ENCODE measurements at places on chromosomes 3 and 15.

GRCh38 chr3:154782151-154782550 lies 298.0 kb upstream of the MME start:
- no peak for DNase-seq

GRCh38 chr3:141561426-141562034 lies 74.7 kb downstream of the RASA2 start:
- no peak for DNase-seq

GRCh38 chr3:19030522-19030839 lies 117.8 kb upstream of the KCNH8 start:
- DNase-seq: no peak

- no peak for DNase-seq
These were observed 231.1 kb downstream of the NR2F2 start for GRCh38 chr15:96561593-96561992.

- no peak for DNase-seq
These were observed 233.5 kb upstream of the DCBLD2 start for GRCh38 chr3:99134986-99135385.

DNA sequence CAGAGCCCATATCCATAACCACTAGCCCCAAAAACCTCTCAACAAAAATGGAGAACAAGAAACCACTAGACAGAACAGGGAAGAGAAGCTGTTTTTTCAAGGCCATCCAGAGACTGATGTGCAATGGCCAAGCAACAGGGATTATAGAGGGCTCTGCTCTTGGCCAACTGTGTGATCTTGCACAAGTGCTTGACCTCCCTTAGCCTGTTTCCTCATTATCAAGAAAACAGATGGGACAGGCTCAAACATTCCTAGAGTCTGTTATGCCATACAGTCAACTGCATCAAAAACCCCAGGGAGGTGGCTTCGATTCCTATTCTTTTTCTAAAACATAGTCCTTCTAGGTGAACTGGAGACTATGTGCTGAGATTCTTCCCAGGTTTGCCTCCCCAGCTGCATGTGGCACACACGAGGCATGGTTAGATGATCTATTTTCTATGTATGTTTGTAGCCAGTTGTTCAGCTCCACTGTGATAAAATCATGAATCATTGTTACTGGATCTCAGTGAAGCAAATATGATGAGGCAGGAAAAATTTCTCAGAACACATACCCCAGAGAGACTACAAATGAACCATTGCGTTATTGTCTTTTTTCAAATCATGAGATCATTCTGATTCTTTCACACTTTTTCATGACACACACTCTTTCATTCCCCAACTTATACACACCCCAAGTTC lies 132.9 kb upstream of the TGFBR2 start:
- peak; percentile 64 for DNase-seq

DNA sequence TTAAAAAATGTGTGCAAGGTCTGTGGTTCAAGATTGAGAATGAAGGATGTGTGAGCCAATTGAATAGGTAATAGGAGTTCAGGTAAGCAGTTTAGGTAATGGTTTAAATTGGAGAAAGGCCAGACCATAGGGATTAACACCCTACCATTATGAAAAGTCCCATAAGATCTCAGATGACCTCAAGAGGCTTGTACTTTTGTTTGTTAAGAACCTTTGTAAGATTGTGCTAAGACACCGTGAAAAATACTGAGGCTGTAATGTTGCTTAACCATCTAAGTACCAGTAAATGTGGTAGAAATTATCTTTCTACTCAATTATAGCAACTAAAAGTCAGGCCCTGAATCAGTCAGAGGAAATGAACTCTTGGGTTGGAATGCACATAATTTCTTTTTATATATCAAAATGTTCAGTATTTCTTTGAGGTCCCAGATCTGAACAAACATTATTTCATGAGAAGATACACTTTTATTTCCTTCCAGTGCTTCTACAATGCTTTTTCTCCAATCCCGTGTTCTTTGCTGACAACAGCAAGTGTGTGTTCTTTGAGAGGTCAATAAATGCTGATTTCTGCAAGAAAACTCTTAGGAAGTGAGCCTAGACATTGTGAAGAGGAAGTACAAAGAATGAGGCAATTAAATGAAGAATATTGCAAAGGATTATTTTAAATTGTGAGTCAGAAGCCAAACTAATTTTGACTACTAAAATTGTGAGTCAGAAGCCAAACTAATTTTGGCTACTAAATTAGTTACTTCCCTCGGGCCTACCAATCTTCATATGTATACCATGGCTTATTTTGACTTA lies 66.4 kb downstream of the TCF12 start:
- peak; percentile 41 for DNase-seq

DNA sequence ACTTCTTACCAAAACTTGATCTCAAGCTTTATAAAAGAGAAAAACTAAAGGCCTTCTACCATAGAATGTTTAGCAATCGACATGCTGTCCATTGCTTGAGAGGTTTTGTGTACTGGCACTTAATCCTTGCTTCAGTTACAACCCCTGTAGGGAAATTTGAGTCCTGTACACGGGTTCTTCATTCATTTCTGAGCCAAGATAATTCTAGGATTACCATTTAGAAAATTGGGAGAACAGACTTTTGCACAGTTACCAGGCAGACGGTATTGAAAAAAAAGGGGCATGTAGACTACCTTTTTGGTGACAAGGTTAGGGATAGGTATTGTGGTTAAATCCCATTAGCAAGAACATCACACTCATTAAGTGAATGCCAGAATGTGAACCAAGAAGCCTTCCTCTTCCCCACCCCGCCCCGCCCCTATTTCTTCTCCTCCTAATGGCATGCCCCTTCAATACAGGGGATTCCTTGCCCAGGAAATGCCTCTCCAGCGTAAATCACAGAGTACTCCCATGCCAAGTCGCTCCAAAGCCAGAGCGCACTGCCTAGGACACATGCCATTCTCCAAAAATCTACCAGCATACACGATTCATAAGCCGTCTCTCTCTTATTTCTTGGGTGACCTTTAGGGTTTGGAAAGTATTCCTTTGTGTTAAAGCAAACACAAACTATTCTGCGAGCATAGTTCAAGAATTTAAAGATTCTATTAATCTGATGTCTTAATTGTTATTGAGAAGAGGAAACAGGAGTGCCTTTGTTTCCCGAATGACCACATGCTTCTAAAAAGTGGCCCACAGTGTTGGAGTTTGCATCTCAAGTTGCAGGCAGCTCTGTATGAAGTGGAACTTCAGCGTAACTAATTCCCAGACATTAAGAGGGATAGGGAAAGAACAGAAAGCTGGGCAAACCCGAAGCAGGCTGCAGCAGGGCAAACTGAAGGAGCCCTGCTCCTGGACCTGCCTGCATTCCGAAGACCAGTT lies 164.0 kb upstream of the NR2F2 start:
- DNase-seq: no peak

- no peak for DNase-seq
These were observed 681.3 kb downstream of the ROBO1 start for GRCh38 chr3:79086514-79086913.

- DNase-seq: peak; percentile 89
These were observed 1.3 kb upstream of the TWF2 start for GRCh38 chr3:52240059-52240885.

GRCh38 chr3:185789134-185789533 lies 35.7 kb downstream of the IGF2BP2 start:
- no peak for DNase-seq
